Type B pancreatic cell (in vitro differentiated cells): ENCODE measurements at places on chromosomes 1 and 21. TPM values are rescaled to one million over a fixed set of nuclear protein-coding genes. Genes with fewer than 3 reads are reported as not detected.

Gene COA7
- total RNA-seq, result 25.1 and 27.9 TPM in 2 replicates

- DNase-seq, result peak; percentile 79
Observed at GRCh38 chr1:234969581-234970400, 158.8 kb downstream of the TOMM20 start.

DNA sequence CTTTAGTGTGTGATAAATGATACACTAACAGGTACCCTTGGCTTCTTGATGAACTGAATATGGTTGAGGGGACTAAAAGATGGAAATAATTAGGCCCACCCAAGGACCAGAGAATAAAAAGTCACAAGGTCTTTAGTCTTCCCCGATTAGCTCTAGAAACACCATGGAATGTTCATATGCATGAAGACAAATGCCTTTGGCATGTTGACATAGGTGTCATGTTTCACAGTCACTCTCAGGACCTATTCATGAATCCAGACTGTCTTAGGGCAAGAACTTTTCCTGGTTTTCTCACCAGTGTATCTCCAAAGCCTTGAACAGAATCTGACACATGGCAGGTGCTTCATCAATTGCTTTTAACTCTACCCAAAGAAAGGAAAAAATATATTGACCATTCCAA, 412.8 kb downstream of the AJAP1 start:
- no peak for DNase-seq

DNA sequence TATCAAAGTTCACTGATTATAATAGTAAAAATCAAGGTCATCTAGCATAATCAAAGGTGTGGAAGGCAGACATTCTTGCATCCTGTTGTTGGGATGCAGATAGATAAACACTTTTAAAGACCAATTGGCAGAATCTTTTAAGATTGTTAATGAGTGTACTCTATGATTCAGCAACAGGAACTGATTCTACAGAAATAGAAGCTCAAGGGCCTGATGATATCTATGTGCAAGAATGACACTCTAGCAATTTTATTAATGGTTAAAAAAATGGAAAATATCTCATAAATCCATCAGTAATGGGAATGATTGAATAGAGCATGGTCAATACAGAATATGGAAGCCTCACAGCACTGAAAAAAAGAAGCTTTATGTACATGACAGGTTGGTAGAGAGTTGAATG, 2.2 kb upstream of the ATP1A4 start:
- no peak for DNase-seq

GRCh38 chr1:207487636-207488035, 8.3 kb upstream of the CR1 start:
- DNase-seq, result no peak

DNA sequence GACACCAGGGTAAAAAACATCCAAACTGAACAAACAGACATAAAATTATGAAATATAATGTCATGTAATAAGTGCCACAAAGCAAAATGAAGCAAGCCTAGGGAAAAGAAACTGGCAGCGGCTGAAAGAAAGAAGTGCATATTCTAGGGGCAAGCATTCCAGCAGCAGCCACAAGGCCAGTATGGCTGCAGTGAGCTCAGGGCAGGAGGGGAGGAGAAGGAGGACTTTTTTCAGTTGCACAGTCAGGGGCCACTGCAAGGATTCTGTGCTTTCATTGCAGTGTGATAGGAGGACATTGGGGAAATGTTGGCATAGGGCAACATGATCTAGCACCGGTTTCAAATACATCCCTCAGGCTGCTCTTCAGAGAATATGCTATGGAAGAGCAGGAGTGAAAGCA, 263.8 kb downstream of the NEGR1 start:
- DNase-seq, result no peak

GRCh38 chr21:44955798-44956175, 16.0 kb downstream of the SLX9 start:
- no peak for DNase-seq
